CD4-positive, alpha-beta T cell treated with Interleukin-4 for 4 hours (primary cell): ENCODE measurements at places on chromosomes 16 and 17.

GRCh38 chr16:47970291-47970931, 185.4 kb downstream of the ABCC12 start:
- DNase-seq, result no peak

DNA sequence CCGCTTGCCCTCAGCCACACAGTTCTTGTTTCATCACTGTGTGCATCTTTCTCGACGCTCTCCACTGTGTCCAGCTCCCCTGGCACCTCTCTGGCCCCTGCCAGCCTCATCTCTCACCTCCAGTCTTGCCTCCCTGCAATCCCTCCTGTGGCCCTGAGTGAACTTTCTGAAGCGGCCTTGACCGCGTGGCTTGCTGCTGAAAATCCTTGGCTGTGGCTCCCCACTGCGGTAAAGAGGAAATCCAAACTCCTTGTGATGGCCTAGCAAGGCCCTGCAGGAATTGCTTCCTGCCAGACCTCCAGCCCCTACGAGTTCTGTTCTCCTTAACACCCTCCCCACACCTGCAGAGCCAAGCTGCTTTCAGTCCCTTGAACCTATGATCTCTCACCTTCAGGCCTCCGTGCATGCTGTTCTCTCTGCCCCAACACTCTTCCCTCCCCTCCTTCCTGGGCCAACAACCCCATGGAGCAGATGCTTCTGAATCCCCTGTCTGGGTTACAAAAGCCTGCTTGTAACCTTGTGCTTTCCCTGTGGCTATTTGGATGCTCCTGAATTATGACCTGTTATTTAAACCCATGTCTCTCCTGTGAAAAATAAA, 33.6 kb upstream of the BRD7 start:
- no peak for DNase-seq

DNA sequence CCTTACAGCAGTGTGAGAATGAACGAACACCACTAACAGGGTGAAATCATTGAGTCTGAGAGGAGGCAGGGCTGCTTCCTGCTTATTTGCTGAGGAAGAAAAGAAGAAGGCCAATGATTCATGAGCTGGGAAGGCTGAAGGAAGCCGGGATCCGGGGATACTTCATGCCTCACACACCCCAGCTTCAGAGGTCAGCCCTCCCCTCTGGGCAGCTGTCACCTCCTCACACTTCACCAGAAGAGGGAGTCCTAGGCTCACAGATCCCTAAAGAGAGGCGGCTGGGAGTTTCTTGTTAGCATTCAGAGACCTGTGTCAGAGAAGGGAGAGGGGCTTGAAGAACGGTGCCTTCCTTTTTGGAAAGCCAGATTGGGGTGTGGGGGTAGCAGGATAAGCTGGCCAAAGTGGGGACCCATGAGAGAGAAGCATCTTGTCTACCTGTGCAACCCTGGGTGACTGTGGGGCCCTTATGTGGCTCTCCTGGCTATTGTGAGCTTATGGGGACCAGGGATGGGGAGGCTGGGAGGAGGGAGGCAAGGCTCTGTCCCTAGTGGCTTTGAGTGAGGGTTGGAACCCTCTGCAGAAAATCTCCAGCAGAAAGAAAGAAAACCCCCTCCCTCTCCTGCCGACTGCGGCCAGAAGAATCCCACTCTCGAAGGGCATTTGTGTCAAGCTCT, 94.6 kb downstream of the RGS9 start:
- peak; percentile 41 for DNase-seq

- no peak for DNase-seq
Measured at GRCh38 chr16:70652322-70652721, 6.0 kb downstream of the IL34 start.

GRCh38 chr17:35616536-35616935, 29.4 kb downstream of the AP2B1 start:
- no peak for DNase-seq

DNA sequence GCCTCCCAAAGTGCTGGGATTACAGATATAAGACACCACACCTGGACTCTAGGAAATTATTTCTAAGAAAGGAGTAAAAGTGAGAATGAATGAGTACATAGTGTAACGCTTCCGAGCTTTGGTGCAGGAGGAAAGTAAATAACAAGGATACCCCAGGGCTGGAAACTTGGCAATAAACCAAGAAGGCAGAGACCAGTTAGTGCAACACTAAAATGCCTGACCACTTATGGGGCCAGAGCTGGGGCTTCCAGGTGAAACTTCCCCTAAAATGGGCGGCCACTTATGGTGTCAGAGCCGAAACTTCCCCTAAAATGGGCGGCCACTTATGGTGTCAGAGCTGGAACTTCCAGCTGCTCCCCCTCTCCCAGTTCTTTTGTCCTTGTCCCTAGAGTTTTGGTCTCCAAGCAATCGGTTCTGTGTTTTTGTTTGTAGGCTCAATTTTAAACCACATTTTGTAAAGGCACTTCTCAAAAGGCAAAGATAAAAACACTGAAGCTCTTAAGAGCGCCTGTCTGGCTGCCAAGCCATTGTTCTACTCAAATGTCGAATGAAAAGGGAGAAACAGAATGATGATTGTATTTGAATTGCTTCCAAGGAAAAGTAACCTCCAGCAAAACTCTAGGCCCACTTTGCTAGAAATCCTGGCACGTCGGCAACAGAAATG, 63.9 kb downstream of the NXN start:
- no peak for DNase-seq

DNA sequence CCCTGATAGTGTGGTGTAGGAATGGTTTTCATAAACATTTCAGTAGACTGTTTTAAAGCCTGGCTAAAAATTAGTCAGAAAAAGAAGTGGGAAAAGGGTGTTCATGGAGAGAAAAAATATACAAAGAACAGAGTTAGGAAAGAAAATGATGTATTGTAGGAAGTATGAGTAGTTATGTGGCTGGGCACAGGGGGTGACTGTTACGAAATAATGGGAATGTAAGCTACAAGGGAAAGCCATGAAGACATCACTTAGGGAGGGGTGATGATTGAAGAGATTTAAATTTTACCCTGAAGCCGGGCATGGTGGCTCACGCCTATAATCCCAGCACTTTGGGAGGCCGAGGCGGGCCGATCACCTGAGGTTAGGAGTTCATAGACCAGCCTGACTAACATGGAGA, 55.3 kb downstream of the NUP88 start:
- DNase-seq, result no peak

DNA sequence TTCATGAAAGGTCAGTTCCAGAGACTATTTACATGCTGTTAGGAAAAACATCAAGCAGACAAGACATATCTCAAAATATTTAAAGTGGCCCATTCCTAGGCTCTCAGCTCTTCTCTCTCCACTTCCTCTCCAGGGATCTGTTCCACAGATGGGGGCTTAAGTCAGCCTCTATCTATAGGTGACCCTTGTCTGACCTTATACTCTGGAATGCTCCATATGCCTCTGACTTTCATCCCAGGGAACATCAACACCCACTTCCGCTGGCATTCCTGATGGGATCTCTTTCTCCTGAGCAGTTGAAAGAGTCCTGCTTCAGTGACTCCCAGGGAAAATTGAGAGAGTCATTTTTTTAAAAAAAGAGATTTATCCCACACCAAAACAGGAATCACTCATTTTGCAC, 11.5 kb upstream of the WIPI1 start:
- no peak for DNase-seq

DNA sequence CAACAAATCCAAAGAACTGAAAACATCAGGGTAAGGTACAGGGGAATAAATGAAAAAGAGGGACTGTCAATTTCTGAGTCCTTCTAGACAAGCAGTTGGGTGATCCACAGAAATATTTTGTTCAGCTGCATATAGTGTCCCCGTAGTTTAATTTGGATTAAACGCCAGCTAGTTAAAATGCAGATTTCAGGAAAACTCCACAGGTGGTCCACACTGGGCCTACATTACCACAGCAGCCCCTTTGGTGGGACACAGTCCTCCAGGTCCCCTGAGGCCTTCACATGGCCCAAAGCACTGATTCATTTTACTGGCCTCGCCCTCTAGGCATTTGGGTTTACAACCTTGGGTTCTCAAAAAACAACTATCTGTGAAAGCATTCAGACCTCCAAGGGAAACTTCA, 4.6 kb downstream of the ARHGAP17 start:
- no peak for DNase-seq

DNA sequence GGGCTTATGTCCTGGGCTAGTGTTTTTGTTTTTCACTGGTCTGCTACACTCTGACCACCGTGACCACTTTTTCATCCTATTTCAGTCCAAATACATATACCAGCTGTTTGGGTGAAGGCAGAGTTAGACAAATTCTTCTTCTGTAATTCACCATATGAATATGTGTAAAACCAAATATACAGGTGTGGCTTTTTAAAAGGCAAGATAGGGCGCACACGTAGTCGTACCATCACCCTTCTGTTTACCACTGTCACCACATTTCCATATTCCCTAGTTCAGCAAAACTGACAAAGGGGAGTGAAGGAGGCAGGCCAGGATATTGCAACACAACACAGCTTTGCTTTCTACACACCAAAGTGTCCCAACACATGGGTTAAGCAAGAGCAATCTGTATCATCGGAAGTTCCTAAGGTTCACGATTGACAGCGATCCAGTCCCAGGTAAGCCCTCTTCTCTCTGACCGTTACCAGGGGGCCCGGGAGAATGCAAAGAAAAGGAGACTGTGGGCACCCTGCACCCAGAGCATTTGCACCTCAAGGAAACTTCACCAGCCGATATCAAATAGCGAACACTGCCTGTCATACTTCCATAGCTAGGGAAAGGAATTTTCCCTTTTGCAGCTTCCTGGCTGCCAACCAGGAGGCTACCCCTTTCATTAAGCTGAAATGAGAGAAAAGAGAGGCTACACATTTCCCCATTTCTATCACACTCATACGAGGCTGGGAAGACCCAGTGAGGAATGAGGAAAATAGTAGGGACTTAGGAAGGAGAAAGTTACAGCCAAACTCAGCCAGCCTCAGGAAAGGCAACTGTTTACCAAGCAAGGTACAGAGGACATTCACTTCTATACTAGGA, 23.1 kb downstream of the CREBBP start:
- DNase-seq, result no peak

- peak; percentile 17 for DNase-seq
Measured at GRCh38 chr16:55257966-55258613, 65.9 kb upstream of the IRX6 start.

DNA sequence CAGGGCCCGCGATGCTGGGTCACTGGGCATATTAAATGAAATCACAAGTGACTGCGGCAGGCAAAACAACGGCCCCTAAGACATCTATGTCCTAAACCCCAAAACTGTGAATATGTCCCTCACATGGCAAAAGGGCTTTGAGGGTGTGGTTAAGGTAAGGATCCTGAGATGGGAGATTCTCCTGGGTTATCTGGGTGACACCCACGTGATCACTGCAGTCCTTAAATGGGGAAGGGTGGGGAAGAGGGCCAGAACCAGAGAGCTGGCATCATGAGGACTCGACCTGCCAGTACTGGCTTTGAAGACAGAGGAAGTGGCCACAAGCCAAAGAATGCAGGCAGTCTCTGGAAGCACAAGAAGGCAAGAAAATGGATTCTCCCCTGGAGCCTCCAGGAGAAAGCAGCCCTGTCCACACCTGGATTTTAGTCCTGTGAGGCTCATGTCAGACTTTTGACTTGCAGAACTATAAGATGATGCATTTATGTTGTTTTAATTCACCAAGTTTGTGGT, 12.5 kb downstream of the COTL1 start:
- no peak for DNase-seq

- no peak for DNase-seq
Measured at GRCh38 chr16:86495756-86496261, 14.5 kb upstream of the FOXF1 start.

GRCh38 chr17:4504188-4504587, 5.5 kb downstream of the SPNS2 start:
- no peak for DNase-seq

GRCh38 chr17:36728030-36728991, 126.9 kb downstream of the MRM1 start:
- peak; percentile 9 for DNase-seq

- no peak for DNase-seq
Measured at GRCh38 chr17:45222014-45222288, 266 bp downstream of the FMNL1 start.

DNA sequence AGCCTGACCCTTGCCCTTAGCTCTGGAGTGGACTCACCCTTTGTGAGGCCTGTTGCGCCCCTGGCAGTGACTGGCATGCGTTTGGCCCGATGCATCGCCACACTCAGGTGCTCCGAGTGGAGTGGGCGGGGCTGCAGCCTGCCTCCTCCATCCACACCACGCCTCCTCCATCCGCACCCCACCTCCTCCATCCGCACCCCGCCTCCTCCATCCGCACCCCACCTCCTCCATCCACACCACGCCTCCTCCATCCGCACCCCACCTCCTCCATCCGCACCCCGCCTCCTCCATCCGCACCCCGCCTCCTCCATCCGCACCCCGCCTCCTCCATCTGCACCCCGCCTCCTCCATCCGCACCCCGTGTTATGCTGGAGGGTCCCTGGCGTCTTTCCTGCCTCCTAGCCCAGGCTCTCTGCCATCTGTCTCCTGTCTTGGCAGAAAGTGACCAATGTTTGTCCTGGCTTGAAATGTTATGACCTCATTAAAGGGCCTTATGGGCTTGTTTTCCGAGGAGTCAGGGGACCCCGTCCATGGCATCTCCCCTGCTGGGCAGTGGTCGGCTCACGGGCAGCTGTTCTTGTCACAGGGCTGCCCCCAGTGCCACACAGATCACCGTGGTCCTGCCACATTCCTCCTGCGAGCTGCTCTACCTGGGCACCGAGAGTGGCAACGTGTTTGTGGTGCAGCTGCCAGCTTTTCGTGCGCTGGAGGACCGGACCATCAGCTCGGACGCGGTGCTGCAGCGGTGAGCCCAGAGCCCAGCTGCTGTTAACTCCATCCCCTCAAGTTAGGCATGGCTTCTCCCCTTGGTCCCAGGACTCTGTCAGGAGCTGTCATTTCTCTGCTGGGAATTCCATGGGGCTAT, 28.7 kb upstream of the MYO15B start:
- DNase-seq, result no peak

- DNase-seq, result no peak
Measured at GRCh38 chr17:32311028-32311536, 30.9 kb downstream of the C17orf75 start.

- no peak for DNase-seq
Measured at GRCh38 chr16:7101054-7101453, 231.6 kb upstream of the RBFOX1 start.

GRCh38 chr16:14331020-14331419, 259.9 kb downstream of the MRTFB start:
- DNase-seq, result no peak

- peak; percentile 44 for DNase-seq
Measured at GRCh38 chr16:80527297-80527696, 13.5 kb upstream of the DYNLRB2 start.

DNA sequence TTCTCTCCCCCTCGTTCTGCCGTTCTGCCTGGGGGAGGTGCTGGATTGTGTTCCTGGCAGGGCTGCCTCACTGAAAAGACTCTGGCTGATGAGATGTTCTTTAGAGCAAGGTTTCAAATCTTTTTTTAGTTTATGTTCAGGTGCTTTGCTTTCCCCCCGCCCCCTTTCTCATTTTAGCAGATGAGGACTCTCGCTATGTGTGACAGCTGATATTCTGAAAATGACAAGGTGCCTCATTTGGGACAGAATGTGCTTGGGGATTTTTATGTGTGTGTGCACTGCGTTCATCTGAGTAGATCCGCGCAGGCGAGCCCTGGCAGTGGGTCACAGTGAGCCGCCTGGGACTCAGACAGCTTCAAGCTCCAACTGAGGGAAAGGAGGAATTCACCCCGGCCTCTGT, 205.9 kb downstream of the HS3ST4 start:
- no peak for DNase-seq

GRCh38 chr16:6827931-6828330, 504.7 kb upstream of the RBFOX1 start:
- no peak for DNase-seq
